ENCODE measurements at places on chromosomes 12 and 14.

DNA sequence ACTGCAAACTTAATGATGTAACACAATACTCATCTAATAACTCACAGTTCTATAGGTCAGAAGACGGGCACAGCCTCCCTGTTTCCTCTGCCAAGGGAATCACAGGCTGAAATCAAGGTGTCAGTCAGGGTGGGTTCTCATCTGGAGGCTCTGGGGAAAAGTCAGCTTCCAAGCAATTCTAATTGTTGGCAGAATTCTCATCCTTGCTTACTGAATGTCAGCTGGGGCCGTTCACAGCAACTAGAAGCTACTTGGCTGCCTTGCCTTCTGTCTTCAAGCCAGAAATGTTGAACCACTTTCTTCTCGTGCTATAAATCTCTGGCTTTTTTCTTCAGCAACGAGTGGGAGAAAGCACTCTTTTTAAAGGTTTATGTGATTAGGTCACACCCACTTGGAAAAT lies 80.1 kb upstream of the PDZRN4 start:
- no peak for DNase-seq

GRCh38 chr14:104742586-104743455 lies 10.1 kb upstream of the SIVA1 start:
- no peak for DNase-seq

DNA sequence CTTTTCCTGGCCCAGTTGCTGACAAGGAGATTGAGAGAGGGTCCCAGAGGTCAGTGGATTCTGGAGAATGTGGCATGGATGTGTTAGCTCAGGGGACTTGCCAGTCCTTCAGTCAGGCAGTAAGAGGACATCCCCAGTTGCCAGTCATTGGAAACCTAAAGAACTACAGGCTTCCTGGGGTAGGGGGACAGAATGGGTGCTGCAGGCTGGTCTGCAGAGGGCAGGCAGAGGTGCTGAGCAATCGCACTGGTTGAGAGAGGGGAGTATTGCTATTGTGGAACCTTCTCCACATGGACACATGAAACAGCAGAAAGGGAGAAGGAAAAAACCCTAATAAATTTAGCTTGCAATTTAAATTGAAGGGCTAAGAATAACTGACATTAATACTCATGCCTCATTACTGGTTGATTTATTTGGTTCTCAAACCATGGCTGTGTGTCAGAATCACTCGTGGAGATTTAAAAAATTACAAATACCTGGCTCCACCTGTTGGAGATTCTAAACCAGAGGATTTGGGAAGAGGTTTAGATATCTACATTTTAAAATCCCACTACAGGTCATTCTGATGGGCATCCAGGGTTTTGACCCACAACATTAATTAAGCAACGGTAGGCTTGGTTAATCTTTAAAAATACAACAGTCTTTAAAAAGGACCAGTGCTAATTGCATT lies 71.2 kb upstream of the SLC38A2 start:
- DNase-seq, result no peak

- DNase-seq, result no peak
These were observed 107.5 kb downstream of the ADGRD1 start for GRCh38 chr12:131061041-131061806.

- no peak for DNase-seq
These were observed 9.7 kb downstream of the GLTP start for GRCh38 chr12:109870648-109871047.

DNA sequence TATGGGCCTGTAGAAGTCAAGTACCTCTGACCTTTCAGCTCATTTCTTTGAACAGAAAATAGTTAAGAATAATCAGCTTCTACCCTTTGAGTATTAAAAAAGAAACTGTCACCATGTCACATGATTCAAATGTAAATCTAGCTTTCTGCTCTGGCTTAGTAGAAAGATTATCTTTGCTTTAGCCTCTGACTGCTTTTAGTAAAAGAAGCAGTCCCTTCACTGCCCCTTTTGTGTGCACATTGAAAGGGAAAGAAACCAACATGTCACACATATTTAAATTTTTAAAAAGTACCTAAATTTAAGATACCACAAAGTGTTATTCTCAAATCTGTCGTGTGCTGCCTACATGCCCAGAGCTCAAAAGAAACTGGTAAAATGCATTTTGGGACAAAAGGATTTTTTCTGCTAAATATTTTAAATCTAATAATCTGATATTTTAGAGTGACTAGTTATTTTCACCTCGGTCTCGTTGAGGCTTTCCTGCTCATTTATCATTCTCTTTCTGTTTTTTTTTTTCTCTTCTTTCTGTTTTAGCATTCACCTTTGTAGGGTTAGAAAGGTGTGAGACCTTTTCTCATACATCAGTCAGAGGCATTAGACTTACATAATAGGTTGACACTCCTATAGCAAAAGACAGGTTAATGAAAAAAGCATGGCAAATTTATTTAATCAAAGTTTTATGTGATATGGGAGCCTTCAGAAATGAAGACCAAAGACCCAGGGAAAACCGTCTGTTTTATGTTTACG lies 41.3 kb downstream of the SLC16A7 start:
- DNase-seq, result no peak

GRCh38 chr12:70885956-70886355 lies 34.6 kb downstream of the PTPRR start:
- DNase-seq, result no peak

DNA sequence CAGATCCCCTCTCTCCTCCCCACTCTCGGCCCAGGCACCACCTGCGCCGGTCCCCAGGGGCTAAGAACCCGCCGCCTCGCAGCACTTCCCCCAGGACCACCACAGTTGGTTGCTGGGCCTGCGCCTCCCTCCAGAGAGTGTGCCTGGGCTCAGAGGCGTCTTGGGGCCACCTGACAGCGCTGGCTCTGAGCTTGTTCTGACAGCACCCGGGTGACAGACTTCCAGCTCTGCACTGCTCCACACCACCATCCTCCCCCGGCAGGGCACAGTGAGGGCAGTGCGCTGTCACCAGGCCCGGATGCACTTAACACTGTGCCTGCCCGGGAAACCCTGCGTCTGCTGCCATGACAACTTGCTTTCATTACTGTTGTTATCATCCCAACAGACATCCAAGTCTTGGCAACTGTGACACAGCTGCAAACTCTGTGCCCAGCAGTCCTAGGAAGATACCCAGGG lies 6.6 kb downstream of the BRF1 start:
- no peak for DNase-seq

DNA sequence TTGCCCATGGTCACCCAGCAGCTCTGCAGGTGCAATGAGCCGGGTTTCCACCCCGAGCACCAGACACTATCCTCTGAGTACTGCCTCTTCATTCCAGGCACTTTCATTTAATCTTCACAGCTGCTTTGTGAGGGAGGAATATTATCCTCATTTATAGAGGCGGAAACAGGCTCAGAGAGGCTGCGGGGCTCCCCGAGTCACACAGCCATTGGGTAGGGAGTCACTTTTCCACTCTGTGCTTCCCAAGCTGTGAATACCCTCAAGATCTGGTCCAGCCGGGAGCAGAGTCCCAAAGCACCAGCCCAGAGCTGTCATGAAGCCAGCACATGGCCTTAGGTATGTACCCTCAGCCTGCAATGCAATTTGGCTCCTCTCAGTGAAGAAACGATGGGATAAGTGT lies 51.7 kb upstream of the RIN3 start:
- no peak for DNase-seq

DNA sequence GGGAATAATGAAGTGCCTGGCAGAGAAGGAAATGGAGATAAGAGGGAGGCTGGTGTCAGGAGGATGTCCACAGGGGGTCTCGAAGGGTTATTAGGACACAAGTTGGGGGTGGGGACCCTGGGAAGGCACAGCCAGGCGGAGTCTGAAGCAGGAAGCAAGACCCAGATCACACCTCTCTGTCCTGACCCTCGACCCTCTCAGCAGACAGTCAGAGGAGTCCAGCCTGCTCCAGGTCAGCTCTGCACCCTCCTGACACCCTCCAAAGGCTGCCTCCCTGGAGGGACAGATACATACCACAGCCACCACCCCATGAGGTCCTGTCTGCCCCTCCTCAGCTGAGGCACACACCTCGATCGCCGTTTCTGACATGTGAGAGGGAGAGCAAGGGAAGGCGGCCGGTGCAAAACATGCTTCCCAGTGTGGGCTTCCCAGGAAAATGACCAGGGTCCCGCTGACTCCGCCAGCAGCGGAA lies 9.0 kb downstream of the BCL11B start:
- no peak for DNase-seq

DNA sequence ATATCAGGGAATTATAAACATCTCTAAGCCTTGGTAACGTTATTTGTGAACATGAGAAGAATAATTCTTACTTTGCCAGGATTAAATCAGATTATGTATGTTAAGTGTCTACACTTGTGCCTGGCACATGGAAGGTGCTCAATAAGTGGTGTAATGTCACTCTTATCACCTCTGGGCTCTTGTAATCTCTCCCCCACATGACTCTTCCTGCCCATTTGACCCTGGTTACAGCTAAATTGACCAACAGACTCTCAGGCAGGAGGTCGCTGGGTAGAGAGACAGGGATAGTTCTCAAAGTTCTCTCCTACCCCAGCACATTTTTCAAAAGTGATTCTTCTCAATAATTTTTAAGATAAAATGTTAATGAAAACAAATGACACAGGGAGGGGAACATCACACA lies 137.8 kb upstream of the FRMD6 start:
- DNase-seq, result no peak

- DNase-seq, result no peak
These were observed 250.6 kb downstream of the KSR2 start for GRCh38 chr12:117718141-117718540.

- no peak for DNase-seq
These were observed 229.2 kb upstream of the TMTC1 start for GRCh38 chr12:30012816-30013450.

GRCh38 chr12:106739318-106739717 lies 35.2 kb upstream of the RIC8B start:
- DNase-seq, result no peak

GRCh38 chr14:23447361-23448350 lies 12.2 kb upstream of the MYH7 start:
- DNase-seq, result no peak

DNA sequence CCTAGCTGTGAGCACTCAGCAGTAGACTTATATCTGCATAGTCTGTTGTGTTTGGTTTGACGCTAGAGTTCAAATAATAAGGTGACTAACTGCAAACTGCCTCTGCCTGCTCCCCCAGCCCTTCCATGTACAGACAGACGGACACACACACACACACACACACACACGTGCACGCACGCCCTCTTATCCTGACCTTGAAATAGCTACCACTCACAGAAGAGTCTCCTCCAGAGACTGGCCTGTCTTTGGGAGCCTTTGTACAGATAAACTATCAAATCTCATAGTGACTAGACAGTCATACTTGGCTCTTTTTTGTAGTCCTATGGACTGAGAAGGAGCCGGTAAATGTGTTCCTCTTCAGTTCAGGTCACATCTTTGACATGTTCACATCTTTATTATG lies 158.4 kb downstream of the FBXL14 start:
- no peak for DNase-seq

GRCh38 chr12:119692410-119692809 lies 24.5 kb downstream of the PRKAB1 start:
- DNase-seq, result no peak

DNA sequence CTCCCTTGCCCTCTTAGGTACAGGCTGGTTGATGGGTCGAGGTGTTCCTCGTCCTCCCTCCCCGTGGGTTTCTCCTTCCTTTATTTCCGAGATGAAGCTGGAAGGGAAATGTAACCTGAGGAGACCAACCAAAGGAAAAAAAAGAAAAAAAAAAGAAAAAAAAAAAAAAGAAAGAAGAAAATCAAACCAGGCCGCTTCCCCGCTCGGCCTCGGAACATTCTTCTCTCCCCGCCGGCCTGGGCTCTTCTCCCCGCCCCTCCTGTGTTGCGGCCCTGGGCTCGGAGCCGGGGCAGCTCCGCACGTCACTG lies 1.6 kb upstream of the NFATC4 start:
- no peak for DNase-seq

DNA sequence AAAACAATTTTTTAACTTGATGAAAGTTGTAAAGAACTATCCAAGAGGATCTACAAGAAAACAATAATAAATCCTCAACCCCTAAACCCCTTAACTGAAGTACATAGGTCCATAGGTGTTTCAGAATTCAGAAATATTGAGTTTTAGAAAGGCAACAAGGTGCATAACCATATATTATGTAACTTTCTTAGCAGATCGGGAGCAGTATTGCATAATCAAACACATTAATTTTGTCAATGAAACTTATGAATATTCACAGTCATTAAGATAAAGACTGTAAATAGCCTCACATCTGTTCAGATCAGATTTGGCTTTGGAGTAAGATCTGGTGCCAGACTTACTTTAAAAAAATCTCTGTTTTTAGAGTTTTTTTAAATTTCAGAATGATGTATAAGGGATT lies 647.1 kb upstream of the FLRT2 start:
- DNase-seq, result no peak

GRCh38 chr12:56271031-56271430 lies 4.3 kb downstream of the COQ10A start:
- DNase-seq, result no peak

- DNase-seq, result no peak
These were observed 26.7 kb downstream of the SLC35E3 start for GRCh38 chr12:68772714-68773113.

- no peak for DNase-seq
These were observed 20.8 kb upstream of the STRAP start for GRCh38 chr12:15861404-15861803.

Measured in NCI-H748 treated with DMSO at 0.1 percent for 48 hours (cell line).